ENCODE measurements at places on chromosomes 1 and 21.

DNA sequence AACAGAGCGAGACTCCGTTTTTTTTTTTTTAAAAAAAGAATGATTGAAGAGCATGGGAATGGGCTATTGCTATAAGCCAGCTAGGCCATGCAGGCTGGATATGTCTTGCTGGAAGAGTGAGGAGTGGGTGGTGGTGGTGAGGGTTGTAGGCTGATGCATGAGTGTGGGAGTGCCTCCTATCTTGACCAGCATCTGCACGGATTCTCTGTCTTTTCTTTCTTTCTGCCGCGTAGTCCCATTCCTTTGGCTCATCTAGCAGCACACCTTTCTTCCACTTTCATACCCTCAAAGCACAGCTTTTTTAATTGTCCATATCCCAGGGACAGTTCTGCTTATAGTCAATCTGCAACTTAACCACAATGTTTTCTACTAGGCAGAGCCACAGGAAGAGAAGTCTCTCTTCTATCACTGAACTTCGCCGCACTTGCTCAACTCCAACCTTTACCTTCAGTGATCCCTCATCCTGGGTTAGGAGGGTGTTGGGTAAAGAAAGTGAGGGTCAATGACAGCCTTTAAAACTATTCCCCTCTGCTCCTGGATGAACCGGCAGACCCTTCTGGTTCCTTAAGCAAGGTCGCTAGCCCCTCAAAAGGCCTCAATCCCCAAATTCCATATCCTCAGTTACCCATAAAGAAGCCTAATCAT is 15.2 kb downstream of the ADCY10 start:
- no peak for DNase-seq

- no peak for DNase-seq
Observed at GRCh38 chr1:232897949-232898465, 52.4 kb upstream of the NTPCR start.

DNA sequence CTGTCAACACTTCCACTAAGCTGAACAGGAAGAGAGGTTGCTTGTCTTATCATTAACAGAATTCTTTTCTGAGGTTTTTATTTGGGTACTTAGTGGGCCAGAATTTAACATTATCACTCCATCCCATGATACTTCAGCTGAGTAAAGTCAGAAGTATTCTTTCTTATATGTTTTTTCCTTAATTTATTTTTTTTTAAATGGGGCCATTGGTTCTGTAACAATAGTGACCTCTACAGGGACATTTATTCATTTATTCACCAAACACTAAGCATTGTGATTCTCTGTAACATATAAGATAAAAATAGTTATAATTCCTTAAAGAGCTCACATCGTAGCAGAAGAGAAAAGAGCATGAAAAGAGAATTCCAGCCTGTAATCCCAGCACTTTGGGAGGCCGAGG is 9.8 kb downstream of the GREM2 start:
- DNase-seq = no peak

- DNase-seq = no peak
Observed at GRCh38 chr1:99784143-99784542, 17.7 kb upstream of the FRRS1 start.

DNA sequence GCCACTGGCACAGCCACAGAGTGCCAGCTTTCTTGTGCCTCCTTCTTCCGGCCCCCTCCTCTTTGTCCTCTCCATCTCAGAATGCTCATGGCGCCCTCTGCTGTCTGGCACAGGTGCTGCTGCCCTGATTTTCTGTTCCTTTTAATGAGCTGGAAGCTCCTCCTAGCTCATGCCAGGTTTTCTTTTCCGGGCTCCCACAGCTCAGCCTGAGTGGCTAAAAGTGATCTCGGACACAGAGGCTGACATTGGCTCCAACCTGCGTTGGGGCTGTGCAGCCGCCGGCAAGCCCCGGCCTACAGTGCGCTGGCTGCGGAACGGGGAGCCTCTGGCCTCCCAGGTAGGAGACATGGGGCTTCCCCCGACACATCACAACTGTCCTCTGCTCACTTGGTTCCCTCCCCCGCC is 18.7 kb downstream of the CNTN2 start:
- peak; percentile 14 for DNase-seq

GRCh38 chr21:37231249-37231645 is 35.9 kb downstream of the VPS26C start:
- no peak for DNase-seq

DNA sequence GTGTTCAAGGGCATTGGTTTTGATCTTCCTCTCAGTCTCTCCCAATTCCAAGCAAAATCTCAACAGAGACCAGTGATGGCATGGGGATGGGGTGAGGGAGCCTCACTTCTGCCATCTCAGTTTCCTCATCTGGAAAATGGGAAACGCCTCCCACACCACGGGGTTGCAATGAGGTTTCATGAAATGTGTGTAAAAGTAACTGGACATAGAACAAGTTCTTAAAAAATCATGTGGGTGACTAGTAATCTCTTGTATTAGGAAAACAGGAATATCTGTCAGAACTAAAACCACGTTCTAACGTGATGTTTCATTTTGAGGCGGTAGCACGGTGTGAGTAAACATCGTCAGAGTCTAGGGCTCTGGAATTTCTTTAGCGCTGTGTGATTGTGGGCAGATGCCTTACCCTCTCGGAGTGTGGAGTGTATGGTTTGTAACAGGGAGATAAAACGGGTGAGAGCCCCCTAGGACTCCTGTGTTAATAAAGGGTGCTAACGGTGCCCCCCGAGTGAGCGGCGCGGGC is 55.5 kb upstream of the DNAJC6 start:
- no peak for DNase-seq

GRCh38 chr21:31913182-31913608 is 40.4 kb downstream of the HUNK start:
- DNase-seq = no peak

DNA sequence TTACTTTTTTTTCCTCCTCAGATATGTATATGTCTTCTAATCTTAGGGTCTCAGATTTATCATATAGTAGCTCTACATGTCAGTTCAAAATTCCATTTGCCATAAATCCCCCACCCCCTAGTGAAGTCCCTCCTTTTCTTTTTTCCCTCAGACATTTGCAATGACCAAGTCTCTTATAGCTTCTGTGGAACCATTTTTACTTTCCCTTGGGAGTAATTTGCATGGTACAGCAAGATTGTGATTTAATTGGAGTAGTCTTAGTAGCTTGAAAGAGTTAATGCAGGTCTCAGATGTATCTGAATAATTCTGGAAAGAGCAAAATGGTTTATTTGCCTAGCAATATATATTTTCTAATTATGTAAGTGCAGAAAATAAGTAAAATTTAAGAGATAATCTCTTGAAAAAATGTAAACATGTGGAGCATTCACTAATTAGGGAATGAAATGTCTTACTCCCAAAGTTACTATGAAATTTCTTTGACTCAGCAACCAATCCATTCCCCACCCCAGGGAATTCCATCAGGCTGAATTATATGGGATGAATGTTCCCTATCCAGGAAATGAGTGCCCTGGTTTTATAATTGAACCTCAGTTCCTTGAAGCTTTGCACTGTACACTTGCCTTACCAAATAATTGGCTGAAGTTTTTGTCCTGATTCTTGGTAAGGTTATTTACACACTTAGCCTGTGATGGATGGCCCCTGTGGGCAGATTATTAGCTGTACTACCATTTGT is 267.0 kb downstream of the DNM3 start:
- DNase-seq = no peak

- DNase-seq = no peak
Observed at GRCh38 chr1:27487966-27488884, 1.7 kb downstream of the WASF2 start.

- DNase-seq = no peak
Observed at GRCh38 chr1:213446496-213446895, 395.5 kb downstream of the RPS6KC1 start.

DNA sequence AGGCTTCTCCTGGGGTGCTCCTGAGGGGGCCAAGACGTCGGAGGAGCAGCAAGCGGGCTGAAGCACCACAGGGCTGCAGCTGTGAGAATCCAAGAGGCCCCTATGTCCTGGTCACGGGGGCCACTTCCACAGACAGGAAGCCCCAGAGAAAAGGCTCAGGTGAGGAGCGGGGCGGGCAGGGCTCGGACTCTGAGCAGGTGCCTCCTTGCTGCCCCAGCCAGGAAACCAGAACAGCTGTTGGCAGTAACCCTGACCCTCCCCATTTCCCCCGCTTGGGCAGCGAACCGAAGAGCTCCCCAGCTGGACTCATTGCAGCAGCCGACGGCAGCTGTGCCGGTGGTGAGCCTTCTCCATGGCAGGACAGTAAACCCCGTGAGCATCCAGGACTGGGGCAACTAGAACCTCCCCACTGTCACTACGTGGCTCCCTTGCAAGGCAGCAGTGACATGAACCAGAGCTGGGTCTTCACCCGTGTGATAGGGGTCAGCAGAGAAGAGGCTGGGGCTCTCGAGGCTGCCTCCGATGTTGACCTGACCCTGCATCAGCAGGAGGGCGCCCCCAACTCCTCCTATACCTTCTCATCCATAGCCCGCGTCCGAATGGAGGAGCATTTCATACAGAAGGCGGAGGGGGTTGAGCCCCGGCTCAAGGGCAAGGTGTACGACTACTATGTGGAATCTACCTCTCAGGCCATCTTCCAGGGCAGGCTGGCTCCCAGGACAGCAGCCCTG is 625 bp downstream of the KLHDC7A start:
- DNase-seq = no peak

DNA sequence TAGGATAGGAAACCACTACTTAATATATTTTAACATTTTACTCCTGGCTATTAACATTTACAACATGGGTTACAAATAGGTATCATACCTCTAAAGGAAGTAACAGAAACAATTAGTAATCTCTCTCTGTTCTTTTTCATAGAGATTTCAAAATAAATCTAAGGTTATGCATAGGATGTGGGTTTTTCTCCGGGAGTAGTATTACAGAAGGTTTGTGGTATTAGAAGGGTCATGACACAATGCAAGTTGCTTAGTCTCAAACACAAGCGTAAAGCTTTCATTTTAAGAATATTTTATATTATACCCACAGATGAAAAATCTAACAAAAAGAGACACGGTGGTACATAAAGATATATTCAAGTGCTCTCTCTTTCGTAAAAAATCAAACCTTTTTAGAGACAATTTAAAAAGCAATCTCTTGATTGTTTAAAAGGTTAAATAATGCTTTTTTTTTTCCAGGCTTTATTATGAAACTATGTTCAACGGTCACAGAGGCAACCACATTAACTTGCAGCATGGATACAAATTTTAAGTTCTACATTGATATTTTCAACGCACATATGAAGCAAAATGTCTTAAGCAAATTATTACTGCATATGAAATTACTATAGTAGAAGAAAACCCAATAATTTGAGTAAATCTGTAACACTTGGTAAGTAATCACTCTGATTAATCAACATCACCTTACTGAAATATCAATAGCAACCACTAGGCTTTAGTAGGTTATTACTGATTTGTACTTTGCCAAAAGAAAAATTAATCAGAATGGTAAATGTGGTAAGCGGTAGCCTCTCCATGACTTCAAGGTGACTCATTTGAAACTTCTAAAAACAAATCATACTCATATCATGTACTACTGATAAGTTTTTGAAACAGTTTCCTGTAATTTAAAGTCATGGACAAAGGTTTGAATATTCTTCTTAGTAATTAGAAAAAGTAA is 97.4 kb upstream of the GFI1 start:
- DNase-seq = peak; percentile 18

DNA sequence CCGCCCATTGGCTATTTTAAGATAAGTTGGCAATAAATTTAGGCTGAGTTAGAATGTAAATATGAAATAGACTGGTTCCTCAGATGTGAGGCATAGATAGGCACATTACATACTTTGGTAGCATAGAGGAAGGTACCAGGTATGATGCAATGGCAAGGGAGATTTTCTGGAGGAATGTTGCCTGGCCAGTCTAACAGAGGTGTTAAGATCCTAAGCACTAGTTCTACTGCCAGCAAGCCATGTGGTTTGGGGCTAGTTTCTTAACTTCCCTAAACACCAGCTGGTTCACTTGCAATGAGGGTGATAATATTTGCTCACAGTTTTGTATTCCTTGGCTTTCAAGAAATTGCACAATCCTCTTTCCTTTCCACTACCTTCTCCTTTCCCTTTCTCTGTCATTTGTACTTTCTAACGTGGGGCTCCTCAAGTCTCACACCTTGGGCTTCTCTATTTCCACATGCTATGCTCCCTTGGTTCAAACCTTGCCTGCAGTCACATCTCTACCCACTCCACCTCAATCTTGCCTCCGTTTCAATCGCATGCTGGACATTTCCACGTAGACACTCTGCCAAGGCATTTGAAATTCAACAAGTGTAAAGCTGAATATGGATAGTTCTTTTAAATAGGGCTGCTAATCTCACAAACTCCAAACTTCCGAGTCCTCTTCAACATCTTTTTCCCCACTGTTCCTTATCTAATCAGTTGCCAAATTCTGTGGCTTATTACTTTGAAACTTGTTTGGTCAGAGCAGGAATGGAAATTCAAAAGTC is 4.7 kb upstream of the CD55 start:
- no peak for DNase-seq

GRCh38 chr1:246160905-246161304 is 346.2 kb downstream of the SMYD3 start:
- DNase-seq = no peak

DNA sequence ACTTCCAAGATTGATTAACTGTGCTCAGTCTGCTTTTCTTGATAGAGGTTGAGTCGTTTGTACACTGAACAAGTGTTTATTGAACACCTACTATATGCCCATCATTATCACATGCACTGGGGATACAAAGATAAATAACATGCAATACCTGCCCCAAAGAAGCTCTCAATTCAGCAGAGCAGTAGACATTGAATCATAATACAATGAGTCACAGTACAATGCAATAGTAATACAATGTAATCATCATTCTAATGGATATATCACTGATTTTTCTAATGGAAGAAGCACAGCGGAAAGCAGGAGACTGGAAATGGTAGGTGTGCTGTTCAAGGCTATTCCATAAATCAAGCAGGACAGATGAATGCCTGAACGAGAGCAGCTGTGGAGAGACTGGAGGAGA is 3.7 kb upstream of the SEC16B start:
- no peak for DNase-seq

- DNase-seq = no peak
Observed at GRCh38 chr1:85214654-85215053, 13.8 kb upstream of the SYDE2 start.

- no peak for DNase-seq
Observed at GRCh38 chr21:31397515-31397926, 53.5 kb upstream of the TIAM1 start.

GRCh38 chr1:221809091-221810029 is 67.5 kb upstream of the DUSP10 start:
- no peak for DNase-seq

- DNase-seq = no peak
Observed at GRCh38 chr1:175354080-175354479, 161.5 kb upstream of the KIAA0040 start.

DNA sequence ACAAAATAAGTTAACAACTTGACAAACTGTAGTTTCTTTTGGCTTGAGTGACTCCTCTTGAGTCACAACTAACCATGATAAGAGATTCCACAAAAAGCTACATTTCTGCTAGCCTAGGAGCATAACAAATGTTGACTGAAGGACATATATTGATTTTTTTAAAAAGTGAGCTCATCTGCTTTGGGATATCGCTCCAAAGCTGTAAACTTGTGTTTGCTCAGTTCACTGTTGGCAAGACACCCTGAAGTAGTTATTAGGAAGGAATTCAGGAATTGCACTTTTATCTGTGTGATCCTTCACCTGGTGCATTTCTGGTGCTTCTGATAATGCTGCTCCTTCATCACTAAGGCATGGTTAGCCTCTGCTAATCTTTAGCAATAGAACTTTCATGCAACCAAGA is 23.7 kb downstream of the RWDD3 start:
- DNase-seq = no peak

Measured in AG09309 (cell line).